ENCODE measurements at places on chromosomes 5 and 9.

GRCh38 chr9:73174330-73174980 lies 22.8 kb downstream of the ANXA1 start:
- DNase-seq: no peak

GRCh38 chr9:36746415-36746814 lies 173.7 kb downstream of the MELK start:
- DNase-seq: no peak

- DNase-seq: no peak
Observed at GRCh38 chr9:18427691-18428090, 46.3 kb upstream of the ADAMTSL1 start.

GRCh38 chr5:14188778-14189177 lies 45.6 kb downstream of the TRIO start:
- no peak for DNase-seq

- DNase-seq: no peak
Observed at GRCh38 chr9:88551546-88552137, 16.7 kb downstream of the NXNL2 start.

DNA sequence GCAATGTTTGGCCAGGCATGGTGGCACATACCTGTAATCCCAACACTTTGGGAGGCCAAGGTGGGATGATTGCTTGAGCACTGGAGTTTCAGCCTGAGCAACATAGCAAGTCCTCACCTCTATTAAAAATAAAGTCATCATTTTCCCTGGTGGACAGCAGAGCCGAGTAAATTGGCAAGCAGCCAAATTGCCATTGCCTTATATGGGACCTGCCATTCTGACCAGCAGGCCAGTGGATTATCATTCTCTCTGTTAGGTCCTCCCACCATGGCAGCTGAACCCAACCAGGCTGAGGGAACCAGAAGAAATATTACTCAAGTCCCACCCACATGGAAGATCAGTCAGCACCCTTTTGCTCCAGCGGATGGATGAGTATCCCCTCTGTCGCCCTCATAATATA lies 1829.9 kb downstream of the EFNA5 start:
- no peak for DNase-seq

DNA sequence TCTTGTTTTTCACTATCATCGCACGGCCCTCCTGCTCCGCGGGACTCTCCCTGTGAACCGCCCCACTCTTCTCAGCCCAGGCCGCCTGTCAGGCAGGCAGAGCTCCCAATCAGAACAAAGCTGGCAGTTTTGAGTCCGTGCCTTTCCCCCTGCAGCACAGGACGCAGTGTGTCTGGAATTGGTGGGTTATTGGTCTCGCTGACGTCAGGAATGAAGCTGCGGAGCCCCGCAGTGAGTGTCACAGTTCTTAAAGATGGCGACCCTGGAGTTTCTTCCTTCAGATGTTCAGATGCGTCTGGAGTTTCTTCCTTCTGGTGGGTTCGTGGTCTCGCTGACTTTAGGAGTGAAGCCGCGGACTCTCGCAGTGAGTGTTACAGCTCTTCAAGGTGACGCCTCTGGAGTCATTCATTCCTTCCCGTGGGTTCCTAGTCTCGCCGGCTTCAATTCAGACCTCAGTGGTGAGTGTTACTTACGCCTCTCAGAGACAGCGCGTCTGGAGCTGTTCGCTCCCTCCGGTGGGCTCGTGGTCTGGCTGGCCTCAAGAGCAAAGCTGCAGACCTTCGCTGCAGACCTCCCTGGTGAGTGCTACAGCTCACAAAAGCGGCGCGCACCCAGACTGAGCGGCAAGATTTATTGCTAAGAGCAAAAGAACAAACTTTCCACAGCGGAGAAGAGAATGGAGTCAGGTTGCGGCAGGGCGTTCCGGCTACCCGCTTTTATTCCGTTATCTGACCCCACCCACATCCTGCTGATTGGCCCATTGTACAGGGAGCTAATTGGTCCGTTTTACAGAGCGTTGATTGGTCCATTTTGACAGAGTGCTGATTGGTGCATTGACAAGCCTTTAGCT lies 7.4 kb downstream of the ZDHHC11B start:
- DNase-seq: no peak

DNA sequence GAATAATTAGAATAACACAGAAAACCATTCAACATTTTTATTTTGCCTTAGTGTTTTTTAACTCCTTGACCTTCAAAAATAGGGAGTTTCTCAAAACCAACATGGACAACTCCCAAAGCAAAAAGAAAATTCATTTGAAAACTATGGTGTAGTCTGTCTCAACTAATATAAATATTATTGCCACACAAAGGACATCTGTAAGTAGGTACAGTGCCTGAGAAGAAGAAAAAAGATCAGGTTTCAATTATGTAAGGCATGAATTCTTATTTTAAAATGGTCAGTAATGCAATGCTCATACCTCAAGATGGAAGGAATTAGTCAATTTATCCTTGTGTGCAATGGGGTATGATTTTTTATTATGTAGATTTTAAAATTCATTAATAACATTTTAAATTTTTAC lies 109.6 kb upstream of the CNTLN start:
- no peak for DNase-seq

All from renal cortex interstitium (tissue), 15 donors.